Gastrocnemius medialis (tissue), 4 donors: ENCODE measurements at places on chromosomes 1 and 21. TPM values are rescaled to one million over a fixed set of nuclear protein-coding genes. Genes with fewer than 3 reads are reported as not detected.

Gene NR1I3
- not detected for total RNA-seq

Gene CLEC20A
- not detected for total RNA-seq

Gene KDF1
- total RNA-seq, result 0.15 TPM

GRCh38 chr1:117058810-117059209, 1.3 kb upstream of the TTF2 start:
- H3K36me3 ChIP-seq, result no peaks in the 10 kb centered on the region
- no peaks in the 10 kb centered on the region for H3K27me3 ChIP-seq
- no peaks in the 10 kb centered on the region for H3K4me1 ChIP-seq
